ENCODE measurements at places on chromosomes 2 and 18. TPM values are rescaled to one million over a fixed set of nuclear protein-coding genes. Genes with fewer than 3 reads are reported as not detected.

The GKN2 gene
- not detected for total RNA-seq

The KCNJ13 gene
- 0.89 TPM for total RNA-seq

The ZSWIM2 gene
- not detected for total RNA-seq

The ERICH2 gene
- total RNA-seq: 1.1 TPM

The AQP12B gene
- not detected for total RNA-seq

The DOCK10 gene
- 4.6 TPM for total RNA-seq

The REG1A gene
- total RNA-seq: 0.51 TPM

The UGT1A3 gene
- not detected for total RNA-seq

The GAREM2 gene
- total RNA-seq: 12.1 TPM

GRCh38 chr2:107325981-107326786, 440.2 kb upstream of the ST6GAL2 start:
- no peaks in the 10 kb centered on the region for H3K27me3 ChIP-seq
- no peaks in the 10 kb centered on the region for H3K36me3 ChIP-seq
- no peak for DNase-seq
- H3K27ac ChIP-seq: no peak overlapping the region
- no peak overlapping the region for H3K4me3 ChIP-seq

- no peak for DNase-seq
- peak overlapping the region; percentile 96 for H3K27ac ChIP-seq
- peak overlapping the region; percentile 93 for H3K4me3 ChIP-seq
- H3K27me3 ChIP-seq: peaks cover 13% of the 10 kb centered on the region
- no peaks in the 10 kb centered on the region for H3K36me3 ChIP-seq
- peaks cover 14% of the 10 kb centered on the region for H3K4me1 ChIP-seq
Observed at GRCh38 chr2:74199275-74199701, 873 bp downstream of the MTHFD2 start.

DNA sequence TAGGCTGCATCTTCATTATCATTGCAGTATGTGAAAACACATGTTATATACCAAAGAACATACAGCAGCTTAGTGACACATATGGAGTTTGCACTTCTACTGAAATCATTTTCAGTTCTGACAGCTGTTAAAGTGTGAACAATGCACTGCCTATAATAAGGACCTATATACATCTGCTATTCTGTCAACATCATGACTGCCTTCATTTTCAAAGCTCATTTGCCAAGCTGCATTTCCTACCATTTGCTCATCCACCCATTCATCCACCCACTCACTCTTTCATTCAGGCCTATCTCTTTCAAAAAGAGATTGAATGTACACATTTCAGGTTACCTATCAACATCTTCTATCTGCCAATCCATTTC, 81.7 kb upstream of the STK17B start:
- no peaks in the 10 kb centered on the region for H3K4me1 ChIP-seq
- H3K27ac ChIP-seq: no peak overlapping the region
- no peaks in the 10 kb centered on the region for H3K27me3 ChIP-seq
- DNase-seq: no peak

DNA sequence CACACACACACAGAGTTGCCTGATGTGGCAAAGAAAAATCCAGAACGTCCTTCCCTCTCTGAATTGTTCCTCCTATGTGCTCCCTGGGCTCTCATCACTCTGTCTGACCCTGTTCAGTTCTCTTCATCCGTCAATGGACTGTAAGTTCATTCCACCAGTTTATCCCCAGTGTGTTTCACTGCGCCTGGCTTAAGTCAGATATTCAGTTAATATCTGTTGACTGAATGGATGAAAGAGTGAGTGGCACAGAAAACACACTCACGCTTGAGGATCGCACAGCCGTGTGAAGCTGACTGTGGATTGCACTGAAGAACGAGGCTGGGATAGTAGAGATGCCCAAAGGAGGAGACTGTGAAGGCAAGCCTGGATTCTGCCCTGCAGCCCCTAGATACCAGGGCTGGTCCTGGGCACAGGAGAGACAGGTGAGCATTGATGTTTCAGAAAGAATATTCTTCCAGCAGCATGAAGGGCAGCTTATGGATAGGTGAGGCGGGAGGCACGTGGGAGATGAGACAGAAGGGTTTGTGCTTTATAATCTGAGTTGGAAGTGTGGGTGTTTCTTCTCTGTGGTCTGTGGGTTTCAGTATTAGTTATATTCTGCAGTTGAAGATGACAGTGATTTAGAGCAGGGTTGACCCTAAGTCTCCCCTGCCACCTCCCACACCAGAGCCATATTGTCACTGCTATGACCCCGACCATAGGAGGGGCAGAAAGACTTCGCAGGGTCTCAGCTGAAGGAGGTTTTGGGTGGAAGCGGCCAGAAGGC, 129.9 kb downstream of the SOCS6 start:
- no peaks in the 10 kb centered on the region for H3K36me3 ChIP-seq
- H3K27ac ChIP-seq: peak overlapping the region; percentile 83
- H3K27me3 ChIP-seq: peaks cover 3% of the 10 kb centered on the region
- no peak overlapping the region for H3K4me3 ChIP-seq

- H3K4me1 ChIP-seq: no peaks in the 10 kb centered on the region
- H3K27ac ChIP-seq: no peak overlapping the region
- peaks cover 20% of the 10 kb centered on the region for H3K27me3 ChIP-seq
- H3K4me3 ChIP-seq: no peak overlapping the region
Observed at GRCh38 chr2:240286596-240286995, 146.1 kb upstream of the OTOS start.

GRCh38 chr2:235413064-235413463, 80.8 kb upstream of the AGAP1 start:
- H3K36me3 ChIP-seq: no peaks in the 10 kb centered on the region
- no peak overlapping the region for H3K4me3 ChIP-seq
- no peak for DNase-seq
- H3K4me1 ChIP-seq: peaks cover 11% of the 10 kb centered on the region
- no peaks in the 10 kb centered on the region for H3K27me3 ChIP-seq
- H3K27ac ChIP-seq: no peak overlapping the region

DNA sequence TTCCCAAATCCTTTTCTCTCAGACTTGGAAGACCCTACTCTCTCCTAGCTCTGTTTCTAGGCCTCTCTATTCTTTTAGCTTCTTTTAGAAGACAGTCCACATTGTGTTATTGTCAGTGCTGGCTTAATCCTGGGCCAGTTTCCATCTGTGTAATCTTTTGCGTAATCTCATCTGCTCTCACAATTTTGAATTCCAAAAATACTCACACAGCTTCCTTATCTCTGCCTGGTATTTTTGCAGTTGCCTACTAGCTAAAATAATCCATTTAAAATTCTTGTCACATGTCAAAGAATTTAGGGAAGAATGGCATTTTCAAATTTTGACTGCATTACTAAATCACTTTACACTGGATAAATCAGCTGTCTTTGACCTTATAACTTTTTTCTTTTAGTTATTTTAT, 200.6 kb upstream of the MEX3C start:
- DNase-seq: no peak
- no peak overlapping the region for H3K27ac ChIP-seq
- no peak overlapping the region for H3K4me3 ChIP-seq
- peaks cover 5% of the 10 kb centered on the region for H3K36me3 ChIP-seq

GRCh38 chr2:3580449-3580848, 5.4 kb downstream of the RPS7 start:
- peaks cover 40% of the 10 kb centered on the region for H3K36me3 ChIP-seq
- H3K4me1 ChIP-seq: peaks cover 32% of the 10 kb centered on the region
- H3K27ac ChIP-seq: peak overlapping the region; percentile 92
- no peaks in the 10 kb centered on the region for H3K27me3 ChIP-seq

DNA sequence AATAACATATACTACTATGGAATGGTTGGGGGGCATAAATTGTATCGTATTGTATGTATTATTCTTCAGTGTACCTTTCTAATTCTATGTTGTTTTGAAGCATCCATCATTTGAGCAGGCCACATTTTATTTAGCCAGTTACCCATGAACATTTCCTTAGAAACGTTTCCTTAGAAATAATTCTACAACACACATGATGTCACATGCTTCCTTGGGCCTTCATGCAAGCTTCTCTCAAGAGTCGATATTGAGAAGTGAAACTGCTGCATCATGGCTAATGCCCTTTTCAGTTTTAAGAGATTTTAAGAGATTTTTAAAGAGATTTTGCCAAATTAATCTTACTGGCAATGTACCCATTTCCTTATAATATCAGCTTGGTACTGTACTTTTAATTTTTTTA, 63.9 kb downstream of the ALPK2 start:
- no peak overlapping the region for H3K27ac ChIP-seq
- peaks cover 7% of the 10 kb centered on the region for H3K27me3 ChIP-seq
- no peak overlapping the region for H3K4me3 ChIP-seq
- DNase-seq: no peak
- peaks cover 4% of the 10 kb centered on the region for H3K4me1 ChIP-seq

DNA sequence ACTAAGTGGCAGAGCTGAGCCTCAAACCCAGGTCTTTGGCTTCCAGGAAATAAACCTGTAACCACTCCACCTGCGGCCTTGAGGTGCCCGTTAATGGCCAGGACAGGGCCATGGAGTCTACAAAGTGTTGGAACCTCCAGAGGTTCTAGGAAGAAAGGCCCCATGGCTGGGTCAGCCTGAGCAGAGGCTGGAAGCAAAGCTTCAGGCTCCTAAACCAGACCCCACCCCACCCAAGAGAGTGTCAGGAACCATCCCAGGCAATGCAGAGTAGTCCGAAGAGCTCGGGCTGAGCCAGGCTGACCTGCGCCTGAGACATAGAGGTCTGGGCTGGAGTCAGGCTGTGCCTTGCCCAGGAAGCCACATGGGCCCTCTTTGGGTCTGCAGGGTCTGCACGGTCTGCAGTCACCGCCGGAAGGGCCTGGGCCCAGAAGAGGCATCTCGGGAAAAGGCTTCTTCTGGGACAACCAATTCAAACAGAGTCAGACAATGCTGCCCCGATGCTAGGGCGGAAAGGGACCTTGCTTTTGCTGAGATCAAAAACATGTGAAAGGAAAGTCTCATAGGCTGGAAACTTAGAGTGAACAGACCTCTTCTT, 6.4 kb downstream of the CIB4 start:
- no peak for DNase-seq
- H3K27ac ChIP-seq: no peak overlapping the region

- no peak overlapping the region for H3K27ac ChIP-seq
- peaks cover 35% of the 10 kb centered on the region for H3K4me1 ChIP-seq
- H3K36me3 ChIP-seq: no peaks in the 10 kb centered on the region
- H3K27me3 ChIP-seq: peaks cover 21% of the 10 kb centered on the region
Observed at GRCh38 chr2:127225186-127225960, 5.3 kb upstream of the CYP27C1 start.

DNA sequence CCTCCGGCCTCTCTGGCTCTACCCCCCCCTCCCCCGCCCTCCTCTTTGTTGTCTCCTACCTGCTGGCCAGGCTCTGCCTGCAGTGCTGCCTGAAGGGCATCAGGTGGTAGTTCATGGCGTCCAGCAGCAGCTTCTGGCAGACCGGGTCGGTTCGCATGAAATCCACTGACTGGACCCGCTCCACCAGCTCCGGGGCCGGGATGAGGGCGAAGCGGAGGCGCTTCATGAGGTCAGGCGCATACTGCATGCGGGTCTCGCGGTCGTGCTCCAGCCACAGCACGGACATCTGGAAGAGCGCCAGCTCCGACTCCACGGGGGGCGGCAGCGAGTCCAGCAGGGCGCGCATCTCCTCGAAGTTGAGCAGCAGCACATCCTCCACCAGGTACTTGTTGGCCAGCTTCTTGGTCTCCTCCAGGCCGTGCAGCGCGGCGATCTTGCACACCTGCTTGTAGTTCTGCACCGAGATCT, 3.2 kb downstream of the KLHL14 start:
- no peaks in the 10 kb centered on the region for H3K36me3 ChIP-seq
- peaks cover 26% of the 10 kb centered on the region for H3K4me1 ChIP-seq
- peak; percentile 26 for DNase-seq
- H3K4me3 ChIP-seq: peak overlapping the region; percentile 93
- peak overlapping the region; percentile 88 for H3K27ac ChIP-seq
- H3K27me3 ChIP-seq: peaks cover 6% of the 10 kb centered on the region

DNA sequence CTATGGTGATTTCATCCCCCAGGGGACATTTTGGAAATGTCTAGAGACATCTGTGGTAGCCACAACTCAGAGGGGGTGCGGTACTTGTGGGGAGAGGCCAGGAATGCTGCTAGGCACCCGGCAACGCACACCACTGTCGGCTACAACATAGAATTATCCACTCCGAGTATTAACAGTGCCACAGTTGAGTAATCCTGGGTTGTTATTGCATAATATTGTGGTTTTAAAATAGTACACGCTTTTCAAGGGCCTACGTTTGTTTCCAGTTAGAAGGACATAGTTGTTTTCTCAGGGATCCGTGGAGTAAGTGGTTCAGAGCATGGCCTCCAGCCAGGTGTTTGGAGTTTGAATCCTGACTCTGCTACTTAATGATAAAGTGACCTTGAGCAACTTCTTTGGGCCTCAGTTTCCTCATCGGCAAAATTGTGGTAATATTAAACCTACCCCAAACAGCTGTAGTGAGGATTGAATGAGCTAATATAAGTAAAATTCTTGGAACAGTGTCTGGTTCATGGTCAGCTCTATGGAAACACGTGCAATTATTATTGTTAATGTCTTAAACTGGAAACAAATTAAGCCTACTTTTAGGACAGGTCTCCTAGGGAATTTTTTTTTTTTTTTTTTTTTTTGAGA, 24.5 kb downstream of the CYP27A1 start:
- no peak overlapping the region for H3K27ac ChIP-seq
- DNase-seq: no peak
- no peaks in the 10 kb centered on the region for H3K27me3 ChIP-seq

GRCh38 chr2:207254591-207255464, 89.1 kb upstream of the KLF7 start:
- no peak overlapping the region for H3K27ac ChIP-seq
- H3K27me3 ChIP-seq: peaks cover 58% of the 10 kb centered on the region
- H3K36me3 ChIP-seq: no peaks in the 10 kb centered on the region
- no peak overlapping the region for H3K4me3 ChIP-seq

DNA sequence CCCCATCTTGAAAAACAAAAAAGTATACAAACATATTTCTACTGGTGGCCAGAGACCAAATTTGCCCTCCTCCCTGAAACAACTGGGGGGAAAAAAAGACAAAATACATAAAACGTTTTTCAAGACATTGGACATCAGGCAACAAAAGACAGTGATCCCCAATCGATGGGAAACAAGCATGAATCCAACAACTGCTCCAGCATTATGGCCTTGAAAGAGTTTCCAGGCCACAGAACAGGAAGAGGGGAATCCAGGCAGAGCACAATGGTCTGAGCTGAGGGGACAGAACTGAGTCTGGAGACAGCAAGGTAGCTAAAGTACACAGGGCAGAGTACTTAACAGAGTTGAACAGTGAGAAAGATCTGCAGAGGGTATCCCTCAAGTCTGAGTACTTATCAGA, 4.4 kb downstream of the CCDC88A start:
- peaks cover 3% of the 10 kb centered on the region for H3K36me3 ChIP-seq
- peak overlapping the region; percentile 4 for H3K27ac ChIP-seq
- H3K4me3 ChIP-seq: no peak overlapping the region
- peaks cover 13% of the 10 kb centered on the region for H3K4me1 ChIP-seq

Measured in progenitor cell of endocrine pancreas (in vitro differentiated cells).